ENCODE measurements at places on chromosomes 12 and 14. TPM values are rescaled to one million over a fixed set of nuclear protein-coding genes. Genes with fewer than 3 reads are reported as not detected.

The IL31 gene
- not detected for total RNA-seq

The SLCO1B1 gene
- not detected for total RNA-seq

The KRT71 gene
- total RNA-seq, result not detected

The MVK gene
- 28.4 TPM for total RNA-seq
